ENCODE measurements at places on chromosomes 7 and 10.

- DNase-seq: no peak
These were observed 103.0 kb upstream of the LSM8 start for GRCh38 chr7:118080947-118081346.

DNA sequence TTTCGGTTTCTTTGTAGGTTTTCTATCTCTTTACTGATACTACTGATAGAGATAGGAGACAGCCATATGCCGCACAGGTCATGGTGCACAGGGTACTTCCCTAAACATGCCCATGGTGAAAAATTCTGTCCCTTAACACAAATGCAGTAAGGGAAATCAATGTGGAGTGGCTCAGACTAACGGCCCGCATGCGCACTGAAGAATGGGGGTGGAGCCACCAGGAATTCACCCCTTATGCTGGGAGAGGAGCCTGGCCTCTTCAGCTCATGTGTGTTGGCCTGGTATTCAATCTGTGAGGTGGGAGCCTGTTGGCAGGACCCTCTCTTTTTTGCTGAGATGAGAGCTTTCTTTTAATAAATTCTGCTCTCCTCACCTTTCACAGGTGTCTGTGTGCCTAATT is 8.4 kb upstream of the URGCP start:
- DNase-seq: no peak

- DNase-seq: no peak
These were observed 21.8 kb downstream of the NT5C2 start for GRCh38 chr10:103171278-103171677.

- DNase-seq: no peak
These were observed 252.2 kb downstream of the NSUN6 start for GRCh38 chr10:18399158-18399557.

- DNase-seq: no peak
These were observed 69.8 kb upstream of the AGR3 start for GRCh38 chr7:16951483-16952080.

DNA sequence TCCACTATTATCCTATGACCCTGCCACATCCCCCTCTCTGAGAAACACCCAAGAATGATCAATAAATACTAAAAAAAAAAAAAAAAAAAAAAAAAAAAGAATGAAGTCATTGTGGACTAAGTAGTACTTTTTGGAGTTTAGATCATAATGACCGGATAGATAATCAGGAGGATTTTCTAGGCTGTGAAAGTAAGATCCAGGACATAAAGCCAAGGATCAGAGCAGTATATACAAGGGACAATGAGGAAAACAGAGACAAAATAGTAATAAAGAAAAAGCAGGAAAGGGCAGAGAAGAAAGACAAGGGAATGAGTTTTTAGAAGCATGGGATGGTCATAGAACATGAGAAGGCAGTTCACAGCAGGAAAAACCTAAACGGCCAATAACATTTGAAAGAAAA is 87.6 kb downstream of the AKAP9 start:
- DNase-seq: no peak

GRCh38 chr10:117552701-117553141 is 10.2 kb downstream of the EMX2 start:
- no peak for DNase-seq

GRCh38 chr7:29199776-29200175 is 5.2 kb downstream of the CHN2 start:
- no peak for DNase-seq

DNA sequence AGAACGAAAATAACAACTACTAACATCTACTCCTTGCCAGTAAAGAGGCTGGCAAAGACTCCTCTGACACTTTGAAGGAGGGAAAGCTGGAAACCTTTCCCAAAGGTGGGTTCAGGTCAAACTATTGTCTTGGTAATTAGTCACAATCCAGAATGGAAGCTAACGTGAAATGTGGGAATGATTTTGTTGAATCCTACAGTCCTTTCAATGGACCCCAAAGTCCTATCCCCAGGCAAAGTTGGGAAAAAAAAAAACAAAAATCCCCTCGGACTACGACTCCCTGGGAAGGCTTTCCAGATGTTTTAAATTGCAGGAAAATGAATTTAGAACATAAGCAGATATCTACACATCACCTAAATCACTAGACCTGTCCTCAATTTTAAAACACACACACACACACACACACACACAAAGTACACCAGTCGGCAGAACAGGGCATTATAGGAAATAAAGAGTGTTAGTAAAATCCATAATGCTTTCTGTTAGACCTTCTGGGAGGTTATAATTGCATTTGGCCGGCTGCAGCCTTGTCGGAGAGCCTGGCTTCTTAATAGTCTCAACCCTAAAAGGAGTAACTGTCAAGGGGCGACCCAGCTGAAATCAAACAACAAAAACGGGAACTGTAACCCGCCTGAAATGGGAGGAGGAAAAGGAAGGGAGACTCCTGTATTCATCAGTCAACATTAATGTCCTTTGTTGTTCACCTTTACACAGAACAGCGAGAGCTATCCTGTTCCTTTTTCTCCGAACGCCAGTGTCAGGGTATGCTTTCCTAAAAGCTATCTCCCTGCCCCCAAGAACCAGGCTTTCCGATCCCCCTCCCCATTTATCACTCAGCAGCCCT is 1.5 kb downstream of the DOCK4 start:
- no peak for DNase-seq

- DNase-seq: no peak
These were observed 107.4 kb upstream of the GLCCI1 start for GRCh38 chr7:7861211-7861633.

DNA sequence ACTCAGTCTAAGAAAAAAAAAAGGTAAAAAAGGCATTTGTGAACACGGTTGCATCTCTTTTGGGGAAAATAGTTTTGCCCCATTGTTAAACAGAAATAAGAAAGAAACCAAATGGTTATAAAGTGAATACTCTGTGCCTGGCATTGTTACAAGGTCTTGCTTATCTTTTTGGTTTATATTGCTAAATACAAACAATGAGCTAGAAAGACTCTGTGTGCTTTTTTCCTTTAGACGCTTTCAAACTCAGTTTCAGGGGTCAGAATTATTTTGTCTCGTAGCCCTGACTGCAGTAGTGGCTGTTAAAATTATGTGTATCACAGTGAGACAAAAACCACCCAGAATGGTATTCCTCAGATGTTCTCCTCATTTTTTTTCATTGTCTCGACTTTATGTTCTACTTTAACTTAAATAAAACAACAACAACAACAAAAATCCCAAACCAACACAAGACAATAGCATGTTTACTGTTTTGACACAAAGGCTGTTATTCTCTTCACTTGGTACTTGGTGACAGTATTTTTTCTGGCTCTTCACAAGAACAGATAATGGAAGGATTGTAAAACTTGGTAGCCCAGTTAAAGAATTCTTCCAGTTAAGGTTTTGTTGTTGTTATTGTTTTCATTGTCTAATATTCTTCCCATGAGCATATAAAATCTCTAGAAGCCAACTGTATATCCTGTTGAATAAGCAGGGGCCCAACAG is 190.1 kb downstream of the PLXDC2 start:
- no peak for DNase-seq

DNA sequence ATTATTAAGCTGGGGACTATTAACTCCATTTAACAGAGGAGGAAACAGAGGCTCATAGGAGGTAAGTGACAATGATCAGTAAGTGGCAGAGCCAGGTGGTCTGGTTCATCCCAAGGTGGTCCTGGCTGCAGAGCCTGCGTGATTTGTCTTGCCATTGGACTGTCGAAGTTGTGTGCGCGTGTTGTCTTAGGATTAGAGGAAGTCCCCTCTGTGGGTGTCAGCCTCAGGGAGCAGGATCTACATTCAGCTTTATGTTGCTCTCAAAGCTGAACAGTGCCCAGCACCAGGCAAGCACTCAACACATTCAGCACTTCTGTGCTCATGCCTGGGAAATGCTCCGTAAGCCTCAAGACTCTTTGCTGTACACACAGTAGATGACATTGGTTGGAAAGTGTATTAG is 139.5 kb downstream of the HERPUD2 start:
- DNase-seq: no peak

DNA sequence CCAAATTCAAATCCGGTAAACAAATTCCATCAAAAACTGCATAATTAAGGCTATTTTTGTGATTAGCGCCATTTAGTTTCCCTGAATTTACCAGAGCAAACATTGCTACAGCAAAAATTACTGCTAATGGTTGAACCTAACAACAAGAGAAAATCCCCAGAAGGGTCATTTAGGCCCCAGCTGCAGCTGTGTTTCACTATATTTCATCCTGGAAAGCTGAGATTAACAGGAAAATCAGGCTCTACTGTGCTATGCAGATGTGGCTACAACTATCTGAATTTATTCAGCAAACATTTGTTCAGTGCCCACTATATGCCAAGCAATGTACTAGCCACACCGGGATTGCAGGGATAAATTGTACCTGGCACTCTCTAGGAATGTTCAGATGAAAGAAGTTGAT is 104.0 kb downstream of the PON1 start:
- DNase-seq: no peak

- no peak for DNase-seq
These were observed 12.8 kb upstream of the PRKAG2 start for GRCh38 chr7:151889406-151890354.

DNA sequence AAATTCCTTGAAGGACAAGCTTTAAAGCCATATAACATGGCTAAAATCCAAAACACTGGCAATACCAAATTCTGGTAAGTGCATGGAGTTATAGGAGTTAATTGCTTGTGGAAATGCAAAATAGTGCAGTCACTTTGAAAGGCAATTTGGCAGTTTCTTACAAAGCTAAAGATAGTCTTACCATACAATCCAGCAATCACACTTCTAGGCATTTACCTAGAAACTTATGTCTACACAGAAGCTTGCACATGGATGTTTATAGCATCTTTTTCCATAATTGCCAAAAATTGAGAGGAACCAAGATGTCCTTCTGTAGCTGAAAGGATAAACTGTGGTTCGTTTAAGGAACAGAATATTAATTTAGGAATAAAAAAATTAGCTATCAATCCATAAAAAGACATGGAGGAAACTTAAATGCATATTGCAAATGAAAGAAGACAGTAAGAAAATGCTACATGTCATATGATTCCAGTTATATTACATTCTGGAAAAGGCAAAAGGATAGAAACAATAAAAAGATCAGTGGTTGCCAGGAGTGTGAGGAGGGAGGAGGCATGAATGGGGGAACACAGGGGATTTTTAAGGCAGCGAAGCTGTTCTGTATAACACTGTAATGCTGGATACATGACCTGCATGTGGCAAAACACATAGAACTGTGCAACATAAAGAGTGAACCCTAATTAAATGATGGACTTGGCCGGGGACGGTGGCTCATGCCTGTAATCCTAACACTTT is 51.9 kb downstream of the GNAT3 start:
- no peak for DNase-seq

- no peak for DNase-seq
These were observed 133.5 kb downstream of the GALNT11 start for GRCh38 chr7:152158801-152159587.

GRCh38 chr7:96041171-96041570 is 268.8 kb downstream of the DYNC1I1 start:
- no peak for DNase-seq

DNA sequence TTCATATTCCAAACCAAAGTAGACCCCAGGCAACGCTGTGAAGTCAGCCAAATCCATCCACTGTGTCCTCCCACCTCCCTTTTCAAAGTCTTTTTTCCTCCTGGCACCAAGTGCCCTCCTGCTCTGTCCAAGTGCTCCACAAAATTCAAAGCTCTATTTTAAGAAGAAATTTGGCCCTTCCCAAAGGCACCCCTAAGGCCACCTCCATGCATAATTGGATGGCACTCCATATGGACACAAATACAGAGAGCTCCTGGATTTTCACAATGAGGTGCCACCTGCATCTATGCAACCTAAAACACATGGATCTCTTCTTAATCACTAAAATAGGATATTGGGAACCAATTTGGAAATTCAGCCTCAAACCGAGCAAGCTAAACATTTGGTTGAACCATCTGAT is 121.6 kb downstream of the RELN start:
- no peak for DNase-seq

GRCh38 chr10:112346774-112347173 is 27.1 kb upstream of the ACSL5 start:
- no peak for DNase-seq

DNA sequence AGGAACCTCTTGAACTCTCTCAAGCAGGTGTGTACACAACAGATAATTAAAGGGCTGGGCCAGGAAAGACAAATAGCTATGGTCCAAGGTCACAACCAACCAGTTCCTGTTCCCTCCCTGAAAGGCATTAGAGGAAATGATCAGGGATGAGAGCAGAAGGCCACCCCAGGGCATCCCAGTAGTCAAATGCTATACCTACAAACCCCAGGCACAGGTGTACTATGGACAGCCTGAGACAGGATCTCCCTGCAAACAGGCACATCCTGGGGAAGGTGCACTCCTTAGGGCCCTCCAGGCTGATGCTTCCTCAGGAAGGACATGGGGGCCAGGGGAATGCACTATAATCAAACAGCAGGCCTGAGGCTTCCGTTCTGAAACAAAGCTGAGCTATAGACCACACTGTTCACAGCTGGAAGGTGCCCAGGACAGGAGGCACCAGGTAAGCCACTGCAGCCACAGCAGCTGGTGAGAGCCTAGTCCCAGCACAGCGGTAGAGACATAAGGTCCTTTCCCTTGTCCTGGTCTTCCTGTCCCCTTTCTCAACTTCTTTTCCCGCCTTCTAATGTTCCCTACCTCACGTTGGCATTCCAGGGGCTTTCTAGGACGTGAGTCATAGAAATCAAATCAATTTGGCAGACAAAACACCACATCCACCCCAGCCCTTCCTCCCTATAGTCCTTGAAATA is 13.3 kb downstream of the PARP12 start:
- DNase-seq: no peak

GRCh38 chr7:22499044-22499443 is 944 bp downstream of the STEAP1B start:
- DNase-seq: no peak

DNA sequence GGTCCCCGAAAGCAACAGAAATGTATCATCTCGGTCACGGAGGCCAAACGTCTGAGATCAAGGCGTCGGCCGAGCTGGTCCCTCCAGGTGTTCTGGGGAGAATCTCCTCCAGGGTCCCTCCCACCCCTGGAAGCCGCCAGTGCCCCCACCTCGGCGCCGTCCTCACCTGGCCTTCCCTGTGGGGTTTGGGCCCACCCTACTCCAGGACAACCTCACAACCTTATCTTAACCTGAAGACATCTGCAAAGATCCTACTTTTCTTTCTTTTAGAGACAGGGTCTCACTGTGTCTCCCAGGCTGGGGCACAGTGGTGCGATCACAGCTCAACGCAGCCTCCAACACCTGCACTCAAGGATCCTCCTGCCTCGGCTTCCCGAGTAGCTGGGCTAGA is 33.4 kb downstream of the ADAP1 start:
- no peak for DNase-seq

- no peak for DNase-seq
These were observed 2.8 kb downstream of the CALML5 start for GRCh38 chr10:5496261-5497250.

DNA sequence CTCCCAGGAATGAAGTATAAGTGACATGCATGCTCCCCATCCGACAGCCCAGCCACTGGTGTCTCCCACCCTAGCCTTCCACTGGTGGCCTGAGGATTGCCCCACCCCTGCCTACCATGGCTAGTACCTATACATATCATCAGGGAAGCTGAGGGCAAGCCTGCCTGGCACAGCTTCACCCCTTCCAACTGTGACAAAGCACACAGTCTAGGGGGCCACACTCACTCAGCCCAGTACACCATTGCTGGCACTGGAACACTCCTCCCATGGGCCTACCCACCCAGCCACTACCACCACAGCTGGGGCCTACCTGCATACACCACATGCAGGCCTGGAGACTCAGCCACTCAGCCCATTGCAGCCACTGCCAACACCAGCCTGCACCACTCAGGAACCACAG is 393.1 kb upstream of the STEAP1 start:
- DNase-seq: no peak
